Suppressor macrophage treated with lipopolysaccharide for 4 hours (primary cell): ENCODE measurements at places on chromosomes 7 and 10.
A peak's percentile ranks its signal among the peaks of the same experiment; 100 is the strongest.

DNA sequence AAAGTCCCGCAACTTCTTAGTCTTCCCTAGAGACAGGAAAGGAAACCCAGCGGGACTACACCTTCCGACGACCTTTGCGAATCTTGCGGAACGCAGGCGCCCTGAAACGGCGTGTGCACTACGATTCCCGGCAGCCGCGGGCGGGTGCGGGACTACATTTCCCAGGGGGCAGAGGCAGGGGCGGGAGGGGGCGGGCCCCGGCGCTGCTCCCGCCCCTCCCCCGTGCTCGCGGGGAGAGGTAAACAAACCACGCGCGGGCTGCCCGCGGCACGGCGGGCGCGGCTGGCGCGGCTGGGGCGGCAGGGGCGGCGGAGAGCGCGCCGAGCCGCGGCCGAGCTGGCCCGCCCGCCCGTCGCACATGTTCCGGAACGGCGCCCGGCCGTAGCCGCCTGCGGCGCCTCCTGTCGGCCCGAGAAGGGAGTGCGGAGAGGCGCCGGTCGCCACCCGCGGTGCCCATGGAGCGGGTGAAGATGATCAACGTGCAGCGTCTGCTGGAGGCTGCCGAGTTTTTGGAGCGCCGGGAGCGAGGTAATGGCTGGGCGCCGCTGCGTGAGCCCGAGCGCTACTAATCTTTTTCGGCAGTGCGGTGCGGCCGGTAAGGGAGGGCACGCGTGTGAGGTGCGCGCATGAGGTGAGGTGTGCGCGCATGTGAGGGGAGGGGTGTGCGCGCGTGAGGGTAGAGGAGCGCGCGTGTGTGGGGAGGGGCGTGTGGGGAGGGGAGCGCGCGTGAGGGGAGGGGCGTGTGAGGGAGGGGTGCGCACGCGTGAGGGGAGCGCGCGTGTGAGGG is 18.5 kb downstream of the MXI1 start:
- DNase-seq, result peak; percentile 96

GRCh38 chr10:108167766-108168165 is 1003.3 kb upstream of the SORCS1 start:
- DNase-seq, result no peak

DNA sequence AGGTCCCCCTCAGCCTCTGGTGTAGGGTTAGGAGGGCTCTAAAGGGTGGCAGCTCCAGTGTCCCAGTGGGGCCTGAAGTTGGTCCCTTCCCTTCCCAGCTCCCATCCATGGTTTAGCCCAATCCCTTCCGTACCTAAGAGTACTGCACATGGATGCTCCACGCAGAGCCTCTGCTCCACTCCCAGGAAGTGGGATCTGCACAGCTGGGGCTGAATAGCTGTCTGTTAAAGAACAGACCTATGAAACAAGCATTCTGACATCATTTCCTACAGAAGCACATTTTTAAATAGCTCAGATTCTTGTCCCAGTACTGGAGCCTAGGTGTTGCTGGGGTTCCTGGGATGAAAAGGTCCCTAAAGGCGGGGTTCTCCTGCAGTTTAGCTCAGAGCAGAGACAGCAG is 135.9 kb downstream of the ZMYND11 start:
- DNase-seq, result no peak

GRCh38 chr7:14414274-14414986 is 425.0 kb upstream of the ETV1 start:
- DNase-seq, result no peak

- DNase-seq, result no peak
Observed at GRCh38 chr7:35652124-35652523, 42.8 kb downstream of the HERPUD2 start.

DNA sequence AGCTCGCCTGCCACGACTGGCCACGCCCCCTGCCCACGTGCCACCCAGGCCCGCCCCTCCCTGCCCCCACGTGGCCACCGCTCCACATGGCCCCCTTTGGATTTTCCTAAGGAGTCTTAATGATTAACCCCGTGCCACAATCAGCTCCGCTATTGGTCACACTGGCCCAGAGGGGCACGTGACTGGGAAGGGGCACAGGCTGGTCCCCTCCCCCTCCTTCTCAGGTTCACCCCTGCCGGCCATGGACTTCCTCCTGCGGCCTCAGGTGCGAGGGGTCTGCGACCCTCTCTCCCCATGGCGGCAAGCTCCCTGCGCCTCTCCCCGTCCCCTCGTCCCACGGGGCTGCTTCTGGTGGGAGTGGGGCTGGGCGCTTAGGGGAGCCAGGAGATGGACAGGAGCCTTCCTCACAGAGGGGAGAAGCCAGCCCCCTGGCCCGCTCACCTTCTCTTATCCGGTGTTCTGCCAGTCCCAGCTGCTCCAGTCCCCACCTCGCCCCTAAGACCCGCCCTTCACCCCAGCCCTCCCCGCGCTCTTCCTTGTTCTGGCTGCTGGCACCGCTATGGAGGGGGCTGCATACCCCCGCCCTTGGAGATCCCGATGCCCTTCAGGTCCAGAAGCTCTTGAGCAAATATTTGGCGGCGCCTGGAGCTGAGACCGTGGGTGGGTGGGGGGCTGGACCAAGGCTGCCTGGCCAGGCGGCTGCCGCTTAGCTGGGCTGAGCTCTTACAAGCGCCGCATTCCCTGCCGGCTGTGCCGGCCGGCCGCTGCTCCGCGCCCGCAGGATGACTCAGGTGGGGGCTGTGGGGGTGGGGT is 3.2 kb downstream of the SLC4A2 start:
- DNase-seq, result no peak

- DNase-seq, result peak; percentile 9
Observed at GRCh38 chr7:3922175-3922635, 621.2 kb downstream of the SDK1 start.

GRCh38 chr7:69739190-69739589 is 140.9 kb downstream of the AUTS2 start:
- no peak for DNase-seq

DNA sequence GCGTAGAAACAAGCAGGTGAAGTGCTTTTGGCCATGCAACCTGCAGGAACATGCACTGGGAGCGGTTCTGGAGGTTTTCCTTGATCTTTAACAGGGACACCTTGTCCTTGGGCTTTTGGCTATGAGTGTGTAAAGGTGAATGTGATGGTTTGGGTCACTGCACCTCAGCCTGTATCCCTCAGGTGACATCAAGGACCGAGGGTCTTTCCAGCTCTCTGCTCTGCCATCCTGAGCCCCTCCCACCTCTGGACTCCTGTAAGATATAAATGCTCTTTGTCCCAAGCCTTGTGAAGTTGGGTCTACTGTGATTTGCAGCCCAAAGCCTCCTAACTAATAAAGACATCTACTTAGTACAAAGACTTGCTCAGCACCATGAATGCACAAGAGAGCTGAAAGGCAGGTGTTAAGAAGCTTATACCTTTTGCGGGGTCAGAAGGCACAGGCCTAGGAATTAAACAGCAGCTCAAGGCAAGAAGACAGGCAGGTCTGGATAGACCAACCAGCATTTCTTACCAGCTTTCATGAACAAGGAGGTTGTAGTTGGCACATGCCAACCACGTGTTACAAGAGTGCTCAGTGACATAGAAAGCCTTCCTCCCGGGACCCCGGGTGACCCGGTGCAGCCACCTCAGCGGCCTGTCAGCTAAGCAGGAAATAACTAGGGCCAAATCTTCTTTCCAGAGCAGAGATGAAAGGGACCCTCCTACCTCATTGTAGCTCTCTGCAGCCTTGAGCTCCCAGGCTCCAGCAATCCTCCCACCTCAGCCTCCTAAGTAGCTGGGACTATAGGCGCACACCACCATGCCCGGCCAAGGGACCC is 89.9 kb downstream of the CARD11 start:
- DNase-seq, result no peak

- peak; percentile 93 for DNase-seq
Observed at GRCh38 chr10:43120929-43121314, 17.3 kb upstream of the CSGALNACT2 start.

DNA sequence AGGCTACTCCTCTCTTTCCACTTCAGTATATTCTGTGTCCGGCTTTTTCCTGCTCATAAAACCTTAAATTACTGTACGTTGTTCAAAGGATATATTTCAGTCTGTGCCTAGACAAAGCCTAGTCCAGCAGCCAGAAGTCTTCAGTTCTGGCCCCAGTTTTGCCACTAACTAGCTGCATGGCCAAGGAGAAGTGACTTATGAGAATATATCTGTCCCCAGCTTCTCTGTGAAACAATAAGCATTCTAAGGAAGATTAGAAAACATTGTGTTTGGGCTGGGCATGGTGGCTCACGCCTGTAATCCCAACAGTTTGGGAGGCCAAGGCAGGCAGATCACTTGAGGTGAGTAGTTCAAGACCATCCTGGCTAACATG is 105.0 kb upstream of the HDAC9 start:
- DNase-seq, result no peak

- DNase-seq, result no peak
Observed at GRCh38 chr7:155979994-155980393, 167.7 kb upstream of the SHH start.

DNA sequence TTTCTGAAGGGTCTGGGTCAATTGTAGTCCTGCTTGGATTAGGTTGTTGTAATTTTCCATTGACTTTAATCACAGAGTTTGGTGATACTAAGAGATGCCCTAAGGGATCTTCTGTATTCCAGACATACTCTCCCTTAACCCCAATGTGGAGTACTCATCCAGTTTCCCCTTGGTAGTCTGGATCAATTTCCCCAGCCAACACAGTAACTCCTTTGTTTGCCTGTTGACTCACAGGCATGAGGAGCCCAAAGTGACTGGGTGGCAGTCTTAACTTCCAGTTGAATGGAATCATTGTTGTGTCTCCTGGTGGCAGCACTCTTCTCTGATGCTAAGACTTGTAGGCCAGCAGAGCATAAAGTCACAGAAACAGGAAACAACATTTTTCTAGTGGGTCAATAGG is 41.5 kb upstream of the PIK3CG start:
- DNase-seq, result peak; percentile 25

- DNase-seq, result no peak
Observed at GRCh38 chr10:59997827-59998525, 91.6 kb upstream of the CCDC6 start.

DNA sequence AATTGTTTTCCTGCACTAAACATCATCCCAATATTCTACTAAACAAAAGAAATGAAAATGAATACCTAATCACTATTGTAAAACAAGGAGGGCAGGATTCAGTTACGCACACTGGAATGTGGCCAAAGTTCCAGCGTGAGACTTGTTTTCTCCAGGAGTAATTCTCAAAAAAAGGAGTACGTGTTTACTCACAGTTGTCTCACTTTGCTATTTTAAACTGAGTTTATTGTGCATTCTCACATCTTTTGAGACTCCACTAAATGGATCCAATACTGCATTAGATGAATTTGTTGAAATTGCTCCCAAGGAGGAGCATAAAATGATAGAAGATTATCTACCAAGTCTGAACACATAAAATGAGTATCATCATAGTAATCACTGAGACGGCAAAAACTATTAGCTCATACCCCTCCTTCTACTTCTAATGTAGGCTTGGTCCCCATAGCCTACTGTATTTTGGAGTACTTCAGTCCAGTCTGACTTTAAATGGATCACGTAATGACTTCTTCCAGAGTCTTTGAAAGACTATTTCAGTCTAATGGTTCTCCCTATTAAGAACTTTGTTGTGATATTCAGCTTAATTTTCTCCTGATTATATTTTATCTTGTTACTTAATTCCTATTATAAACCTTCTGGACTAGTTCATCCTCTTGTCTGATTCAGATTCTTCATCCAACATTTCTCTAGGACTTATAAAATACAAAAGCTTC is 3.8 kb downstream of the GRM3 start:
- DNase-seq, result no peak

GRCh38 chr10:104329735-104330134 is 8.5 kb downstream of the ITPRIP start:
- DNase-seq, result peak; percentile 56

DNA sequence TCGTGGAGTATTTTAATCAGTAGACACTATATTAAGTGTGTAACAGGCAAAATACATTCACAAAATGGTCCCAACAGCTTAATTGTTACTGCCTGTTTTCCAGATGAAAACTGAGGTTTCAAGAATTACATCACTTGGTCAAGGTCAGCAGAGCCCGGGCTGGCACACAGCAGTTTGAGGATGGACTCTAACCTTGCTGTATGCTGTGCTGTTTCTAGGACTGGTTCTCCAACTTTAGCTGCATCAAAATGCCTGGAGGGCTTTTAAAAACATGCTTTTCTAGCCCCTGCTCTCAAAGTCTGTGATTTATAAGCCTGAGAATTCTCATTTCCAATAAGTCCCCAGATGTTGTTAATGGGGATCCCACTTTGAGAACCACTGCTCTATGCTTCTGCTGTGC is 247.1 kb upstream of the FZD8 start:
- DNase-seq, result no peak

GRCh38 chr10:130958003-130958402 is 353.5 kb downstream of the TCERG1L start:
- no peak for DNase-seq

DNA sequence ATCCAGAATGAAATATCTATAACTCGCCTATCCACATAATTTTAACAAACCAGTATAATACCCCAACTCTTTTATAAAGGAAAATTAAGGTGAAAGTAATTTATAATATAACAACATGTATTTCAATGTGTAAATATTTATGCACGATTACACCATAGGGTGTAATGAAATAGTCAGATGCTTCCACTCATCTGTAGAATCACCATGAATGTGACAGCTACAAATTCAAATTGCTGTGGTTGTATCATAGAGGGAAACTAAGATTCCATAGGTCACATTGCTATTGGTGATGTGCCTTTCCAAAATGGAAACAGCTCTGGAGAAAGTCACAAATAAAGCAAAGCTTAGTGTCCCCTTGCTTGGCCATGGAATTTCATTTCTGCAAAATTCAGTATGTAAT is 95.7 kb downstream of the CPED1 start:
- DNase-seq, result no peak

GRCh38 chr10:132115732-132116131 is 50.0 kb downstream of the JAKMIP3 start:
- DNase-seq, result no peak

DNA sequence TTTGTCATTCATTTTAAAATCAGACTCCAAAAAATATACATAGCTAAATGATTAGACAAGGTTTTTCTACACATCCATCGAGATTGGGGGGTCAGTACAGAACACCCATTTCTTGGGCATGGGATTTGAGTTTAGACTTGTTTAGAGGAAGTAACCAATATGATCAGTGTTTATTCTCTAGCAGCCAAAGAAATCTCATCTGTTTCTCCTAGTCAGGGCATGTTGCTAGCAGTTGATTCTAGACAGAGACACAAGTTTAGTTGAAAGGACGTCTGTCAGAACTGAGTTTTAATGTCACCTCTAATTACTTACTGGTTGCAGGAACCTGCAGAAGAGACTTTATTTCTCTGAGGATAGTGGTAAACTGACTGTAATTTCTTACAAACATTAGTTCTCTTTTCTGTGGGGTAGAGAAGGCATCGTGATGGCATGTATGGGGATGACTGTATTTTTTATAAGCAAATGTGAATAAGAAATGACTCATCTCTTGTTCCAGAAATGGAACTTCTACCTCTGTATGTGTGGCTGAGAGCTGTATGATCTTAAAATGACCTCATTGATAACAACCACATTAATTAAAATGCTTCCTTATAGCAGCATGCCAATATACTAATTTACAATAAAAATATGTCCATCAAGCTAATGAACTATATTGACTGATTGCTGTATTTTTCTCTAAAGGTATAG is 30.6 kb upstream of the RHOBTB1 start:
- peak; percentile 45 for DNase-seq

DNA sequence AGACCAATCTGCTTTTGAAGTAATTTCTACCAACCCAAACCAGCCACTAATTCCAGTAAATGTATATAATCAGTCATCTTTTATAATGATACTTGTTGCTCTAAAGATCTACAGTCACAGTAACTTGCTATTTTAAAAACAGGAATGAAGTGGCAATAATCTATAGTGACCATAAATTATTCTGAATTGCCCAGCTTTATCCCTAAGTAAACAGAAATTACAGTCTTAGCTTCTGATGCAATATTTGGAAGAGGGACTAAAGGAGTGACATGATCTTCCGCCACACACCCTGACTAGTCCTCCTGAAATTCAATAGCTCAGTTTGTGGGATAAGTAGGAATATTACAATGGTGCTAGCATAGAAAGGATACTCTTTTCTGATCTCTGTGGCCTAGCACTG is 96.1 kb downstream of the ATE1 start:
- no peak for DNase-seq
